ENCODE measurements at places on chromosomes 11 and 22.

GRCh38 chr22:39349967-39350726 lies at the start of gene SYNGR1:
TSS of gene SYNGR1 (plus strand) at chr22:39349991. CDS start at chr22:39350011, 20 bp downstream.
- no peak for DNase-seq

GRCh38 chr22:40363059-40363458 lies 7.3 kb upstream of the SGSM3 start:
- no peak for DNase-seq

DNA sequence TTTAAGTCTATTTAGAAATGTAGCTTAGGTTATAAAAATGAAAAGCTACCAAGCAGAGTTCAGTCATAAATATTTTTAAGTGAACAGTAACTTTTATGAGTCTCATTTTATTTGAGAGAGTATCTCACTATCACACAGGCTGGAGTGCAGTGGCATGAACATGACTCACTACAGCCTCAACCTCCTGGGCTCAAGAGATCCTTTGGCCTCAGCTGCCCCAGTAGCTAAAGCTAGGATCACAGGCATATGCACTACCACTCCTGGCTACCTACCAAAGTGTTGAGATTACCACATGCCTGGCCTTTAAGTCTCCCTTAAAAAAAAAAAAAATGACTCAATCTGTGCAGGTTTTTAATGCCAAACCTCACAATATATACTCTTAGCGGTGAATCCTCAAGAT lies 34.7 kb upstream of the CLNS1A start:
- no peak for DNase-seq

- no peak for DNase-seq
Measured at GRCh38 chr11:110375351-110375750, 54.4 kb upstream of the FDX1 start.

DNA sequence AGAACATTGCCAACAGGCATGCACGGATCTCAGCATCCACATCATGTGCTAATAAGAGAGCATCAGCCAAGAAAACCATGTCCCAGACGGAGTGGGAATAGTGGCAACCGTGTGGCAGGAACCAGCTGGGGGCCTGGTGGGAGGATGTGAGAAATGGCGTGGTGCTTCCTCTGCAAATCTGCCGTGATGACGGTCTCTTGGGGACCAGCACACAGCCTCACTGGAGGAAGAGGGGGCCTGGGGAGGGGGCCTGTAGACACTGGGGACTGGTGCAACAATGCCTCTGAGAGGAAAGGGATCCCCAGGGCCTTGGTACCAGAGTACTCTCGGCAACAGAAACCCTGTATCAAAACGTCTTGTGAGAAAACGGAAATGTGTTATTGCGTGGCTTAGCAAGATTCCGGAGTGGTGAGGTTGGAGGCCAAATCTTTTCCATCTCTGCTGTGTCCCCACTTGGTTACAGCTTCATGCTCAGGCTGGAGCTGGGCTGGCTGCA lies 154.3 kb upstream of the TBCEL start:
- DNase-seq = no peak
